ENCODE measurements at places on chromosomes 5 and 9.

DNA sequence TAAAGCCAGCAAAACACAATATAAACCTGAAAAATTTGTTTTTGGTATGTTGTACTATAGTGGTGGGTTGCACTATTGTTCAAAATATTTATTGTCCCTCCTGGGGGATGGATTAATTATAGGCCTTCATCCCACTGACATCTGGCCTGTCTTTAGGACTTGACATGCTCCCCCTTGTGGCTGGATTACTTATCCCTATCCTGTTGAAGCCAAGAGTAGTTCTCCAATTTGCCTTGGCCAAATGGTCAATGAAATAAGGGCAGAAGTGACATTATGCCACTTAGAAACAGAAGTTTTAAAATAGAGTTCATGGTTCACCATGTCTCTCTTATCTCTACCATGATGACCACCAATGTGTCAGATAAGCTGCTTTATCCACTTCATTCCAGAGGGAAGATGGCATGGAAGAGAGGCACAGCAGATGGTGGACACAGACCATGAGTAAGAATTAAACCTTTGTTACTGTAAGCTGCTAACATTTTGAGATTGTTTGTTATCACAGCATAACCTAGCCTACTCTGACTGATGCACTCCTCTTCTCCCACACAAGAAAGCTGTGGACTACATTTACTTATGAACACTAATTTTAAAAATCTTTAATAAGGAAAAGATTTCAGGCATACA lies 29.2 kb upstream of the ARHGEF28 start:
- no peak for DNase-seq

DNA sequence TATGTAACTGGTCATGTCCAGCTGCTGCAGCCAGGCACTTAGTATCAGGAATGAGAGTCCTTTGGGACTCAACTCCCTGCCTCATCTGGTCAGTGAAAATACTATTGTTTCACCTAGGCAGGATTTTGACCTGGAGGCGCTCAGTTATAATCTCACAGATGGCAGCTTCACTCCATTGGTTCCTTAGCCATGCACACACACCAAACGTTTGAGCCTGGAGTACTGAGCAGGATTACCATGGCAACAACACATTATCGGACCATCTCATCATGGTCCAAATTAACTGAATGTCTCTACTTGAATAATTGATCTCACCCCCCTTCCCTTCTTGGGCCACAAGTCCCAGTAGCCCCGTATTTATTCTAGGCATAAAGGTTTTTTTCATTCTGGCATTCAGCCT lies 15.0 kb upstream of the SREK1 start:
- DNase-seq: no peak

- DNase-seq: no peak
Measured at GRCh38 chr9:133976191-133976861, 15.8 kb downstream of the VAV2 start.

DNA sequence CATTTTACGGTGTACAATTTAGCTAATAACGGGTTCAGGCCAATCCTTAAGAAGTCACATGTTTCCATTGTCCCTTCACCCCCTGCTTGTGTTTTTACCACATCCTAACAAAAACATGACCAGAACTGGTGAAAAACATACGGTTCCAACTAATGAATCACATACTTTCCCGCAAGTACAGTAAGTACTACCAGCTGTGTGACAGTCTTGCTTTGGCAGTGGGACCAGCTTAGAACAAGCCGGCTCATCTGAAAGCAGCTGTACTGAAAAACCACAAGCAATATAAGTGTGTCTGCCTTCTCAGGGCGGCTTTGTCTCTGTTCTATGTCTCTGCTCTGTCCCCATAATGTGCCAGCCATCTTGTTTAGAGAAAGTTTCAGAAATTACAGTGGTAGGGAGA lies 242.5 kb downstream of the BNC2 start:
- no peak for DNase-seq

- DNase-seq: no peak
Measured at GRCh38 chr5:60718166-60718892, 18.4 kb upstream of the DEPDC1B start.

- DNase-seq: no peak
Measured at GRCh38 chr9:12923468-12924009, 148.7 kb downstream of the LURAP1L start.

GRCh38 chr5:141821430-141821925 lies 56.7 kb downstream of the PCDH1 start:
- DNase-seq: no peak

GRCh38 chr9:108053555-108054061 lies 564.0 kb upstream of the KLF4 start:
- DNase-seq: no peak

GRCh38 chr9:94868464-94868863 lies 142.0 kb downstream of the AOPEP start:
- no peak for DNase-seq

GRCh38 chr9:113572076-113572861 lies 108.7 kb downstream of the RGS3 start:
- DNase-seq: no peak

DNA sequence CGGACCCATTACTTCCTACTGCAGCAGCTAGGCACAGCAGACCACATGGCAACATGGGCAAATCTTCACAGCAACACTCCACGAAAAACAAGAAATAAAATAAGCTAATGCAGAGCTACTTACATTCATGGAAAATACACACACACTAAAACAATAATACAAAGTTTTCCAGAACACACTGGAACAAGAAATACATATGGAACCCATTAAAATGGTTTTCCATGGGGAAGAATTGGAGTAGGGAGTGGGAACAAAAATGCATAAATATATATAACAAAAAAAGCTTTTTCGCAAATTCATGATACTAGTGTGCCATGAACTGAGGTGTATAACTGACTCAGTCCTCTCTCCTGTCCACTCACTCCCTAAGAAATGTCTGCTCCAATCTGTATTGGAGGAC lies 8.3 kb downstream of the ADAMTS12 start:
- no peak for DNase-seq

- no peak for DNase-seq
Measured at GRCh38 chr5:14526493-14526892, 55.1 kb upstream of the OTULINL start.

- DNase-seq: no peak
Measured at GRCh38 chr9:107020040-107020530, 157.1 kb downstream of the ZNF462 start.

- no peak for DNase-seq
Measured at GRCh38 chr5:133652951-133653759, 40.8 kb upstream of the FSTL4 start.

DNA sequence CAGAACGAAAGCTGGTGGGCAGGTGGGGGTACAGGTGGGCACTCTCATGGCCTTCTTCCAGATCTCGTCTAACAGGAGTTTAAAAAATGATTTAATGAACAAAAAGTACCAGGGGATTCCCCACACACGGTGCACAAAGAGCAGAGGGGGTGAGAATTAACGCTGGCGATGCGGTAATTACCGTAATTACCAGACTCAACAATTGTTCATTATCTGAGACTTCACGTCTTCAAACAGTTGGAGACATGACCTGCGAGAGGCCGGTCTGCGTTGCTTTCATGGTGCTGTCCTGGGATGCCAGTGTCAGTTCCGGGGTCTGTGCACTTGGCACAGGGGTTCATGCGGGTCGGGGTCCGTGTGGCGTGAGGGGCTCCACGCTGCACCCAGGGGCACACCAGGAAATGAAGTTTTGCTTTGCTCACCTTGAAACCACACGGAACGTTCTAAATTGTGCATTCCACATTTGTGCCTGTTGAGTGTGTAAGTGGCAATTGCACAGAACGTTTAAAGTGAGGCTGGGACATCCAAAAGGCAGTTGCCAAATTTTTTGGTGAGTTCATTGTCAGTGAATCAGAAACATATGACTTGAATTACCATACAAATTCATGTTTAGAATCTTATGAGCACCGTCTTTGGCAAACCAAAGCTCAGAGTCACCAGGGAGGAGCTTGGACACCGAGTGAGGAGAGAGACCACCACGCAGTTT lies 256.4 kb upstream of the IRX1 start:
- DNase-seq: no peak

DNA sequence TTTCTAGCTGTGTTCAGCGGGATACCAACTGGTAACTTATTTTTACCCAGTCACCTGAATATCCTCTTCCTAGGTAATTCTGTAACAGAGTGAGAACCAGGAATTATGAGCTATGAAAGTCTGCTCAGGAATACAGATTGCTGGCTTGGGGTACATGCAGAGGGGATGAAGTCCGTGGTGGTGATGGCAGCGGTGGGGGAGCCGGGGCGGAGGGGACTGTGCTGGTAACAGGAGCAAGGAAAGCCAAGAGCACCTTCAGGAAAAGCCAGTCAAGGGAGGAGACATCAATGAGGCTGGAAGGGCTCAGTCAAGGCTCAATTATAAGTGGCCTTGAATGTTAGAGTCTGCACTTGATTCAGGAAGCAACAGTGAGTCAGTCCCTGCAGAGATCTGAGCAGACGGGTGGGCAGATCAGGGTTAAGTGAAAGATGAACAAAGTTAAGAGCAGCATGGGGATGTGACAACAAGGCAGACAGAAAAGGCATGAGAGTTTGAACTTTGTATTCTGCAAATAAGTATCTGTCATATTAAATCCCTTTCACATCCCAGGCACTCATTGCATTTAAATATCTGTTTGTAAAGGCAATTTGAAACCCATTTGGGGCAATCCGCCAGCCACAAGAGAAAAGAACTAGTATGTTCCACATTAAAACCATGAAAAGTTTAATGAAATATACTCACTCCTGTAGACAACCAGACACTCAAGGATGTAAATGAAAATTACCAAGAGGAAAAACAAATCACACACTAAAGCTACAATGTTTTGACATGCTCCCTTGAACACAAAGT lies 101.2 kb downstream of the TTC39B start:
- DNase-seq: no peak

DNA sequence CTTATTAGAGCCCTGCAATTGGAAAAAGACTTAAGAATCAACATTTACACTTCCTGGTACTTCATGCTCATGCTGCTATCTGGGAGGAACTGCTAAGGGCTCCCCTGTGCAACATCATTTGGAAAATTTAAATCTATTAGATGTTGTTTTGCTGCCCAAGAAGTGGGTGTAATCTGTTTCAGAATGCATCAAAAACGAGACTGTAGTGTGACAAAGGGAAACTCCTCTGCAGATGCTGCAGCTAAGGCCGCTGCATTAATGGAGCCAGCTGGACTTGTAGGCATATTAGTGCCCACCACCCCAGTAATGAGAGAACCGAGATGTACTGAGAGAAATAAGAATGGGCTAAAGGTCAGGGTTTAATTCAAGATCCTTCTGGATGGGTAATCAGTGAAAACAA lies 11.1 kb upstream of the PAIP1 start:
- DNase-seq: no peak

- no peak for DNase-seq
Measured at GRCh38 chr9:110317911-110318310, 19.8 kb downstream of the TXNDC8 start.

DNA sequence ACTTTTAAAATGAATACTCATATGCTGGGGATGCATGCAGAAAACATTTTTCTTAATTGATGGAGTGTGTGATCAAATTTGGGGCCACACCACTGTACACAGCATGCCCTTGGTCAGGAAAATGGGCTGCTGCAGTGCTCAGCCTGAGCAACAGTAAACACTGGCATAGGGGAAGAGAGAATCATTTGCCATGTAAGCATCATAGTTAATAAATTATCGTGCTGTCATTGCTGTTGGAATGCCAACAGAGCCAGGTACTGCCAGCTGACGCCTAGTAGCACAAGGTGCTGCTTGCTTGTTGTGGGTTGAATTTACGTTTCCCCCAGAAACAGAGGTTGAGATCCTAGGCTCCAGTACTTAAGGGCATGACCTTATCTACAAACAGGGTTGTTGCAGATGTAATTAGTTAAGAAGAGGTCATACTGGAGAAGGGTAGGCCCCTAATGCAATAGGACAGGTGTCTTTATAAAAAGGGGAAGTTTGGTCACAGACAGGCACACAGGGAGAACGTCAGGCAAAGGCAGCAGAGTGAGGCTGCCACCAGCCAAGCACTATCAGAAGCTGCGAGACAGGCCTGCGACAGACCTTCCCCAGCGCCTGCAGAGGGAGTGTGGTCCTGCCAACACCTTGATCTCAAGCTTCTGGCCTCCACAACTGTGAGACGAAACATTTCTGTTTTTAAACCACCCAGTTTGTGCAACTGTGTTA lies 25.3 kb downstream of the DAP start:
- no peak for DNase-seq

GRCh38 chr5:6705959-6706358 lies 7.3 kb upstream of the TENT4A start:
- DNase-seq: no peak

- no peak for DNase-seq
Measured at GRCh38 chr5:15601274-15601673, 101.3 kb downstream of the FBXL7 start.

GRCh38 chr5:13990896-13991295 lies 46.4 kb upstream of the DNAH5 start:
- DNase-seq: no peak

DNA sequence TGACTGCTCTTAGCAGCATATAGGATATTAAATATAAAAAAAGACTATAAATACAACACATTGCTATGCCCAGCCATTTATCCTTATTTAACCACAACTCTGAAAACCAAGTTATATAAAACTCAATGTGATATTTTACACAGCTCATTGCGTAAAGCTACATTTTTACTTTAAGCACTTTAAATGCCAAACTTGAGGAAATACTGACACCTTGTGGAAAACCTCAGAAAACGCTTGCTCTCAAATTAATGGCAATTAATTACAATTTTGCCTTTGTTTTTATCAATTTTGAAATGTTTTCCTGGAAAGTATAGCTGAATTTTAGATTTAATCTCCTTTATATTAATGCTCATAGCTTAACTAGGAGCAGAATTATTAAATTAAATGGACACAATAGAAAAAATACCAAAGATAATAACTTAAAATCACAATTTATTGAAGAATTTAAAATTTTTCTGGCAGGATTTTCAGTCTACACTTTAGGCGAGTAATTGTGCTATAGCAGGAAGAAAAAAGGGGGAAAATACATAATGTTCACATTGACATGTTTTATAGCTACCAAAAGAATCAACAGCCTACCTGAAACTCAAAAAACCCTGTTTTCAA lies 25.2 kb upstream of the PLAC8L1 start:
- no peak for DNase-seq

GRCh38 chr5:170681013-170681433 lies 102.5 kb upstream of the GABRP start:
- DNase-seq: no peak

DNA sequence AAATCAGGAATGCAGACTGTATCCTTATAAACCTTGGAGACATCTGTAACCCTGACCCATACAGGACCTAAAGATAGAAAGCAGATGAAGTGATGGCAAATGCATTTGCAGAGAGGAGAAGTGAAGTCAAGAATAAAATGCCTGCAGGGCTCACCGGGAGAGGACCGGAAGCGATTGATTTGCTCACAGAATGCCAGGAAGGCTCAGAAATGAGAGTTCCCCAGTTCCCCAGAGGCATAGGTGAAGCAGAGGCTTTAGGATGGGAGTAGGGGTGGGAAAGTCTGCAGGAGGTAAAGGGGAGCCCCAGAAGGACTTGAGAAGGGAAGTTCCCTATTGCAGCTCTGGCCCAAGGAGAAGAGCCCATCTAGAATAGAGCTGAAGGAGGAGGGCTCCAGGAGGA lies 63.9 kb upstream of the TNFAIP8 start:
- no peak for DNase-seq

All from NCI-H1417 treated with DMSO at 0.1 percent for 48 hours (cell line).